ENCODE measurements at places on chromosomes 3 and 15.

DNA sequence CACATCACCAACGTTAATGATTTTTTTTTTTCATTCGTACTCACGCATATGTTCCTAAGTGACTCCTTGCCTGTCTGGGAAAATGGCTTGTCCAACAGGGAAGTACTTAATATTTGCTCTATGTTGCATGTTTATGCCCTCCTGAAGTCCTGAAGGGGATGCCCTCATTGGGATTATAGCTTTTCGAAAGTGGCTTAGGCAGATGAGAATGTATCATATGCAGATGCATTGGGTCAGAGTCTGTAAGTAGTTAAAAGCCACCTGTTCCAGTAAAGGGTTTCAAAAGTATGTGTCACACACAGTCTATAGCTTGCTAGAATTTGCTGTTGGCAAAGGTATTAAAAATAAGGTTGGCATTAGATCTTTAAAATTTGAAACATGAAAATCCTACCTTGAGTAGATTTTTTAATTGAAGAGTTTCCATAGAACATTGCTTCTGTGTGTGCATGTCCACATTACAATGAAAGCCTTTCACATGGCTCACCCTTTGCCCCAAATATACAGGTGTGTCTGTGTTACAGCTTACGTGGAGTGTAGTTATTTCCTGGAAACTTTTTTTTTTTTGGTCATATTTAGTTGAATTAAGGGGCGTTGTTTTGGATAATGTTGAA is 2.1 kb downstream of the ABHD17C start:
- no peak for DNase-seq

- no peak for DNase-seq
Measured at GRCh38 chr3:156516284-156516683, 38.6 kb downstream of the SSR3 start.

DNA sequence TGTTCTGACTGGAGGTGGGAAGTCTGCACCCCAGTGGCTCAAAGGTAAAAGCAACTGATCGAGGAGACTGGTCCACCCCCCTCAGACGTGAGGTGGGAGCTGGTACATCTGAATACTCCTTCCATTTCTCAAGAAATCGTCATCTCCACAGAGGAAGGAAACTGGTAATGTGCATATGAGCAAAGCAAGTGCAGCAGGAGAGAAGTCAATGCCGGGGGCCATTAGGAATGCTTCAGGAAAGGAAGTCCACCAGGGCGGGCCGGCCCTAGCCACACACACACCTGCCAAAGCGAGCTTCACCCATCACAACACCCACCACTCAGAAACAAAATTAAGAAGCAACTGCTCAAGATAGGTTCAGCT is 8.5 kb downstream of the TBC1D2B start:
- DNase-seq = no peak

DNA sequence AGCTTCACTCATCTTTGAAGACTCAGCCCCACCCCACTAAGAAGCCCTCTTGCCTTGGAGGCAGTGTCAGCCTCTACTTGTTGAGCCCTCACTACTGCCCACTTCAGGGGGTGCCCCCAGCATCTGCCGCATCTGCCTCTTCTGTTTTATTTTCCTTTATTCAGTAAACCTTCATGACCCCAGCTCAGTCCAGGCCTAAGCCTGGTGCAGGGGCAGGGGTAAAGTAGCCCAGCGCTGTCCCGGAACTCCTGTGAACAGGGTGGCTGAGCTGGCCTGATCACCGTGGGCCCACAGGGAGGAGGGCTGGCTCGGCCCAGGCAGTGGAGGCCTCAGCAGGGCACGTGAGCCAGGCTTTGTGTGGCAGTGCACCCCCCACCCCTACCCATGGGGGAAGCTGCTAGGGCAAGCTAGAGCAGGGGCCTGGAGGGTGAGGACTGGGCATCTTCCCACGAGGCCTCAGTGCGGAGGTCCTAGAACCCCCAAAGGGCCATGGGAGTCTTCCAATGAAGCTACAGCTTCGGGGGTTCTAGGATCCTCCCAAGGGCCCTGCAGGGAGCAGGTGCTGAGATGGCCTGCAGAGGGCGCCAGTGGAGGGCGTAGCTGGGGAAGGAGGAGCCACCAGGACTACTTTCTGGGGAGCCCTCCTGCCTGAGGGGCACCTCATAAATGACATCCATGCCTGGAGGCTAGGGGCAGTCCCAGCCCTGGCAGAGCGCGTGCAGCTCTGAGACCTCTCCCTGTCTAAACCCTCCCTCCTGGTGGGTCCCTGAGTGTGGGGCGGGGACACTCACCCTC is 36.0 kb downstream of the TSPAN3 start:
- no peak for DNase-seq

GRCh38 chr3:166743481-166744134 is 636.5 kb downstream of the ZBBX start:
- no peak for DNase-seq

GRCh38 chr3:157154563-157155330 is 5.2 kb downstream of the CCNL1 start:
- no peak for DNase-seq

DNA sequence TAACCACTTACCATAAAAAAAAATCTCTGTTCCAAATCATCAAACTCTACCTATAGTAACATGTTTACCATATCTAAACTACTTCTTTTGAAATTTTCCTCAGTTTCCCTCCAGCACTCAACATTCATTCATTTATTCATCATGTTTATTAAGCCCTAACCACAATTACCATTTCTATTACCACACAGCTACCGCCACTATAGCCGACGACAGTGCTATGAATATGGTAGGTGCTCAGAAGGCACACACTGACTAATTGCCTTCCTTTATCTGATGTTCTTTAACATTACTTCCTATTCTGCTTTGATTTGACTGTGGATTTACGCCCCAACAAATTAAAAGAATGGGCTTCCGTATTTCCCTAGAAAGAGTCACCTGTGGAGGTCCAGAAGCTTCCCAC is 43.9 kb downstream of the GUCA1C start:
- DNase-seq = no peak

GRCh38 chr15:73934281-73934680 is 8.0 kb downstream of the LOXL1 start:
- no peak for DNase-seq

GRCh38 chr3:112629425-112629824 is 11.5 kb downstream of the CCDC80 start:
- no peak for DNase-seq

- no peak for DNase-seq
Measured at GRCh38 chr15:100879464-100880138, at the start of gene ALDH1A3. TSS of gene ALDH1A3 (plus strand) at chr15:100879831. CDS start at chr15:100879908, 77 bp downstream.

DNA sequence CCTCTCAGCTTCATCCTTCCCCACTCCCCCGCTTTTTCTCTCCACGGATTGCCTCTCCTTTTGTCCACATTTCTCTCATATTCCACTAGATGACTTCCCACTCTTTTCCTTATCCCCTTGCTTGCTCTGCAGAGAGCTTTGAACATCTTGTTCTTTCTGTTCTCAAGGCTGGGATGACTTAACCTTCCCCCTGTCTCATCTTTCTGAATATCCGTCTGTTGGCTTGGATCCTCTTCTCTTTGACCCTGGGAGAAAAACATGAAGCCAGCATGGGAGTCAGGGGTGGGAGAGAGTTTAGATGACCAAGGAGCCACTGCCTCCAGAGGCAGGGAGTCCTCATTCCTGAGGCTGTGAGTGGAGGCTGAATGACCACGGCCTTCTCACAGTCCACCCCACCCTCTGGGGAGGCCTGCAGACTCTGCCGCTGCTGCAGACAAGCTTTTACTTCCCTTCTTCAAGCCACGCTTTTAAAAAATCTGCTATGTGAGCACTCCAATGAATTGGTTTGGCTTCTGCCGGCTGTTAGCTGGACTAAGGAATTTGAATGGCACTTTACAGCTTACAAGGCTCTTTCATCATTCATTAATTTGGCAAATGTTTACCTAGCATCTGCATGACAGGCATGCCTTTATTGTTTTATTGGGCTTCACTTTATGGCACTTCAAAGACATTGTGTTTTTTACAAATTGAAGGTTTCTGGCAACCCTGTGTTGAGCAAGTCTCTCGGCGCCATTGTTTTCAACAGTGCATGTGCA is 111.6 kb upstream of the SLC6A6 start:
- DNase-seq = no peak

DNA sequence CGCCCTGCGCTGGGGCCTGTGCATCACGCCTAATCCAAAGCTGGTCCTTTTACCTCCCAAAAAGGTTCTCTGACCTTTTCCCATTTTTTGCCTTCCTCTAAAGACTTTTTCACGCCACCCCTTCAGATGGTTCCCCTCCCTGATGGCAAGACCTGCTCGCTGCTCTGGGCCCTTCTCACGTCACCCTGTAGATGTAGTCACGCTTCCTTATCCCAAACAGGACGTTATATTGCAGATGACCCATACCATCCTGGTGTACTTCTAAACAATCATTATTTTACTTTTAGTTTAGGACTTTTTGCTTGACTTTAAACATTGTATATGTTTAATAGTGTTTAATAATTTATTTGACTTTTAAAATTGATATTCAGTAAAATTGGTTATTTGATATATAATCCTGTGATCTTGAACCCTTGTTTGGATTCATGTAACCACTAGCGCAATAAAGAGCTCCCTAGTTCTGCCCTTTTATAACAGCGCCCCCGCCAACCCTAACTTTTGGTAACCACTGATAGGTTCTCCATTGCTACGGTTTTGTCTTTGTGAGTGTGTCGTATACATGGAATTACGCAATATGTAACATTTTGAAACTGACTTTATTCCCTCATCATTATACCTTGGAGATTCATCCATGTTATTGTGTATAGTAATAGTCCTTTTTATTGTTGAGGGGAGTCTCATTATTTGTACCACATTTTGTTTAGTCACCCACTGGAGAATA is 159.0 kb upstream of the CHRNA7 start:
- no peak for DNase-seq

- DNase-seq = no peak
Measured at GRCh38 chr15:64635499-64636495, 139.6 kb downstream of the RBPMS2 start.

DNA sequence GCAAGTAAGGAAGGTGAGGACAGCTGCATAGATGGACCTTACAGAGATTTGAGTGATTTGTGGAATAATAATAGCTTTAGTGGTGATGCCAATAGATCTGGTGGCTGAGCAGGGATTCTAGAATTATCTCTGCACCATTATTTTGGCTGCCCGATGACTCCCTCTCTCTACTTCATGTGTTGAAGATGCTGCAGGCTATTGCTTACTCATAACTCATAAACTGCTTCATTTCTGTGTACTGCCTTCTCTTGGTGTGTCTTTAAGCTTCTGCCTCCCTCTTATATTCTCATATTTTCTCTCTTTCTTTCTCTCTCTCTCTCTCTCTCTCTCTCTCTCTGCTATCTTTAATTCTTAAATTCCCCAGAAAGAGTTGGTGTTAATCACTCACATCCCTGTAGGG is 256.0 kb upstream of the TRIM42 start:
- no peak for DNase-seq

DNA sequence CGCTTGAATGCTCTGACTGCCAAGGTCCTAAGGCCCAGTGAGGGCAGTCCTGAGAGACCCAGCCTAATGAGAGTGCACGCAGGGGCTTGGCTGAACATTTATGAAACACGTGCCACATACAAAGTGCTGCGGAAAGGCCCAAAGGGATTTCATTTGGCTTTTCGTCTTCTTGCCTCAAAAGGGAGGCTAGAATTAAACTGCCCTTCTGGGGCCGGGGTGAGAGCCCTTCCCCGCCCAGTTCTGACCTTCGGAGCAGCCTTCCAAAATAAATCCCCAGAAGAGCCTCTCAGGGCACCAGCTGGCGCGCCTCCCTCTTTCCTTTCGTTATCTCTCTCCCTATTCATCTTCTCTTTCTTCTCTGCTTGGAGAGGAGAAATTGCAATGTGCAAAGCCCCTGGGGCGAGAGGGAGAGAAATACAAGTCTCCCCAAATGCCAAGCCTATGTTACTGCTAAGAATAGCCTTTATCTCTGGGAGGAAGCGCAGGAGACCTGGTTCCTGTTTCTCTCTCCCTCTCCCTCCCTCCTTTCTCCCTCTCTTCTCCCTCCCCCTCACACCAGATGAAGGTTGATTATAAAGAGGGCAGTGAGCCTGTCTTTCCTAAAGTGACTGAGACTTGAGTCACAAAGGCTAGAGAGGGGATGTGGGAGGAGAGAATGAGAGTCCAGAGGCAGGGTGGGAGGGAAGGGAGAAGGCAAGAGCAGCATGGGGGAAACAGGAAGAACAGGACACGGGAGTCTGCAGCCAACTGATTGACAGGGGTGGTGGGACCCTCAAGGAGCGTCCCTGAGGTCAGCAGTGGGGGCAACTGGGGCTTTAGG is 36.7 kb upstream of the NDUFB4 start:
- DNase-seq = no peak

DNA sequence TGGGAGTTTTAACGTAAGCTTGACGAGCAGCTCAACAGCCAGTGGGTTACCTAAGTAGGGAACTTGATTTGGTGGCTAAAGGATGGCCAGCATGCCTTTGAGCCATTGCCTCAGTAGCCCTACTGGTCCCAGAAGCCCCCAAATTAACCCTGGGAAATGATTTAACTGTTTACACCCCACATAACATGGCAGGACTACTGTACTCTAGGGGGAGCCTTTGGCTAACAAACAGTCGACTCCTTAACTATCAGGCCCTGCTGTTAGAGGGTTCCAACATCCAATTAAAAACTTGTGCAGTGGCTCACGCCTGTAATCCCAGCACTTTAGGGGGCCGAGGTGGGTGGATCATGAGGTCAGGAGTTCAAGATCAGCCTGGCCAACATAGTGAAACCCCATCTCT is 9.4 kb upstream of the SMCO1 start:
- DNase-seq = no peak

GRCh38 chr3:65728138-65728537 is 310.6 kb downstream of the MAGI1 start:
- no peak for DNase-seq

- DNase-seq = no peak
Measured at GRCh38 chr3:45986303-45986982, 9.2 kb downstream of the FYCO1 start.

DNA sequence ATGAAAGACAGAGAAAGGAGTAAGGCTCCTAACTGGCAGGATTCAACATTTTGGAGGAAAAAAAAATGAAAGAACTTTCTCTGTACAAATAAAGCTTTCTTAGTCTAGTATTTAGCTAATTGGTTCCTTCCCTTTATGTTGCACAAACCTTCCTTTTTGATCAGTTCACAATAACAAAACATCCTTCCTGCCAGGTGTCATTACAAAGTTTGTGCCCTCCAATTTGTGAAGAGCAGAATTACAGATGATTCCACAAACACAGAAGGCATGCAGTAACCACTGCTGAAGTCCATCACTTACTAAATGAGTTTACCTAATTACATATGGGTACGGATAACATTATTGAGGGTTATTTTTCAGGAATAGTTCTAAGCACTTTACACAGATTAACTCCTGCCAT is 179.9 kb downstream of the FMN1 start:
- DNase-seq = no peak

- no peak for DNase-seq
Measured at GRCh38 chr15:22944651-22945050, 35.5 kb downstream of the CYFIP1 start.

GRCh38 chr3:185823078-185824044 is 1.5 kb downstream of the IGF2BP2 start:
- no peak for DNase-seq

- DNase-seq = no peak
Measured at GRCh38 chr3:80734920-80735319, 967.1 kb upstream of the ROBO1 start.

- DNase-seq = no peak
Measured at GRCh38 chr3:102053375-102053989, 204.2 kb downstream of the NFKBIZ start.
